Stimulated activated CD4-positive, alpha-beta T cell treated with anti-CD3 and anti-CD28 coated beads, Interleukin-2, amount 100 ng/mL, for 48 hours (primary cell): ENCODE measurements at places on chromosomes 1 and 21.

GRCh38 chr21:38303300-38303699 lies 46.5 kb downstream of the KCNJ15 start:
- DNase-seq = no peak

- no peak for DNase-seq
Observed at GRCh38 chr1:243258731-243259130, 2.9 kb downstream of the SDCCAG8 start.

DNA sequence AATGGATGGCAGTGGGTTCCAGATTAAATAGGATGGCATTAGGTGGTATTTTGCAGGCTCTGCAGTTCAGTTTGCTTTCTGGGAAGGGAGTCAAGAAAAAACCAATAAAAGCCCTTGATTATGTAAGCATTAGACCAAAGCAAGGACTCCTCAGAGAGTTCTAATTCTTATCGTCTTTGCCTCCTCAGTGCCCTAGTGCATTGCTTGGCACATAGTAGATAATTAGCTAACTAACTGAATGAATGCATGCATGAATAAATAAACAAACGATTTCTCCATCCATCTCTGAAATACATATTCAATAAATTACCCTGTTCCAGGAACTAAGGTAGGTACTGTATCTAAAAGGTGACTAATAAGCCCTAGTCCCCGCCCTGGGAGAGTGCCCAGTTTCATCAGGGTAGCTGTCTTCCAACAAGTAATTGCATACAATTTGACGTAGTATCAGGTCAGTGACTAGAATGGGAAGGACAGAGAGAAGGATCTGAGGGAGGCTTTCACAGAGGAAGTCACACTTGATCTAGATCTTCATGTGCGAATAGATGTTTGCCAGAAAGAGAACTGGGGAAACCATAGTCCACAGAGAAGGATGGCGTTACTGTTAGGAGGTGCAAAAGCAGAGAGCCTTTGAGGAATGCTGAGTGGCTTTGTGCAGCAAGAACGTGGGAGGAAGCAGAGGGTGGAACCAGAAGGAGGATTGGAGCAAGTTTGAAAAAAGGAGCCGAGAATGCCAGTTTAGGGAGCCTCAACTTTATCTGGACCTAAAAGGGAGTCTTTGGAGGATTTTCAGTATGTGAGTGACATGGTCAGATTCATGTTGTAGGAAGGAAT lies 111.4 kb downstream of the TBX19 start:
- no peak for DNase-seq

DNA sequence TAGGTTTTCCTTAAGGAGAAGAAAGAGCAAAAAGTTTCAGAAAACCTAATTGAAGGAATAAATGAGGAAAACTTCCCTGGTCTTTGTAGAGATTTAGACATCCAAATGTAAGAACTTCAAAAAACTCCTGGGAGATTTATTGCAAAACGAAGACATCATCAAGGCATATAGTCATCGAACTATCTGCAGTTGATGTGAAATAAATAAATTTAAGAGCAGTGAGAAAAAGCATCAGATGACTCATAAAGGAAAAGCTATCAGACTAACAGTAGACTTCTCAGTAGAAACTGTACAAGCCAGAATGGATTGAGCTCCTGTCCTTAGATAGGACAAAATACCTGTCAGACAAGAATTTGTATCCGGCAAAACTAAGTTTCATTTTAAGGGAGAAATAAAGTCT lies 569.4 kb upstream of the ADAMTS5 start:
- DNase-seq = no peak

DNA sequence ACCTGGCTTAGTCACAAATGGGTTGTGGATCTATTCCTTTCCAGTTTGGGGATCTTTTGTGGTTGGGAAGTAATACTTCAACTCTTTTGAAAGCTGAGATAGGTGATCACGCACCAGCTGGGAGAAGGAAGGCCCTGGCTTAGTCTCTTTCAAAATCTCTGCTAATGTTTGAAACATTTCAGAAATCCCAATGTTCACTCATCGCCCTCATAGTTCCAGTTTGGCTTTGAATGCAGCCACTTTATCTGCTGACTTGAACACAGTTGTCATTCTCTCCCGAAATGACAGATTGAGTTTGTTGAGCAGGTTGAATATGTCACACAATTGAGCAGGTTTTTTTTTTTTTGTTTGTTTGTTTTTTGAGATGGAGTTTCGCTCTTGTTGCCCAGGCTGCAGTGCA lies 24.6 kb downstream of the RASAL2 start:
- no peak for DNase-seq

- no peak for DNase-seq
Observed at GRCh38 chr1:179043266-179043665, 17.6 kb downstream of the FAM20B start.
